Right renal cortex interstitium (tissue), 3 donors: ENCODE measurements at places on chromosomes 4 and X. TPM values are rescaled to one million over a fixed set of nuclear protein-coding genes. Genes with fewer than 3 reads are reported as not detected.

The NRK gene
- 14.8 TPM for polyA plus RNA-seq

- no peak for DNase-seq
Observed at GRCh38 chr4:105061136-105061696, 85.5 kb upstream of the TET2 start.

DNA sequence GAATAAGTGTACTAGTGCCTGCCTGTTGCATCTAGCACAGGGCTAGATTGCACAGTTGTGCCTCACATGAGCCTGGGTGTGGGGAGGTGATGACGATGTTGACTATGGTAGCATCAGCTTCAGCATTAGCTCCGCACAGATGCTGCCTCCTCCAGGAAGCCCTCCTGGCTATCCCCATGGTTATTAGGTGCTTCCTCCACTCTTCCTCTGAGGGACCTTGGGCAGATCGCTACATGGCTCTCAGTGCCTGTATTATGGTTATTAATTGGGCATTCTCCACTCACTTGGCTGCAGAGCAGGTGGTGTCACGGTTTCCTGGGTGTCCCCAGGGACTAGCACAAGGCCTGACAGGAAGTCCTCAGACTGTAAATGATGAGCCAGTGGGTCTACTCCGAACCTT lies 325.6 kb downstream of the ARHGAP10 start:
- DNase-seq = no peak

DNA sequence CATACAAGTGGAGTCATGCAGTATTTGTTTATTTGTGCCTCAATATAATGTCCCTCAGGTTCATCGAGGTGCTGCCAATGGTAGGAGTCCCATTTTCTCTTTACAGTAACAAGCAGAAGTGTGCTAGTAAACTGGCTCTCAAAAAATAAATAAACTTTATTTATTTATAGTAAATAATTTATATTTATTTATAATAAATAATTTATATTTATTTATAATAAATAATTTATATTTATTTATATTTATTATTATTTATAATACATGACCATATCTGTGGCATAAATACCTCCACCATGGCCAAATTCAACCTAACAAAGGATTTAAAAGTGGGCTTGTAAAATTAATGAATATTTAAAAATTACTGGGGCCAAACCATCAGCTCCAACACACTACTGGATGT lies 464.9 kb upstream of the NWD2 start:
- DNase-seq = no peak

- DNase-seq = no peak
Observed at GRCh38 chr4:11534623-11535302, 106.1 kb upstream of the HS3ST1 start.
